ENCODE measurements at places on chromosomes 4 and X. TPM values are rescaled to one million over a fixed set of nuclear protein-coding genes. Genes with fewer than 3 reads are reported as not detected.

The TEX11 gene
- not detected for total RNA-seq

The ARMCX2 gene
- 13.6 TPM for total RNA-seq

The KCND1 gene
- total RNA-seq = 2.8 TPM

The JAKMIP1 gene
- total RNA-seq = 3.9 TPM

The GYPE gene
- not detected for total RNA-seq

The RNF128 gene
- not detected for total RNA-seq

The SERTM2 gene
- not detected for total RNA-seq

The SMIM31 gene
- not detected for total RNA-seq

The CLDN34 gene
- not detected for total RNA-seq

The POU4F2 gene
- not detected for total RNA-seq

The MAOA gene
- 2.2 TPM for total RNA-seq

The SULT1E1 gene
- not detected for total RNA-seq

All from activated CD4-positive, alpha-beta T cell treated with anti-CD3 and anti-CD28 coated beads for 36 hours (primary cell).